ENCODE measurements at places on chromosomes 4 and X.

DNA sequence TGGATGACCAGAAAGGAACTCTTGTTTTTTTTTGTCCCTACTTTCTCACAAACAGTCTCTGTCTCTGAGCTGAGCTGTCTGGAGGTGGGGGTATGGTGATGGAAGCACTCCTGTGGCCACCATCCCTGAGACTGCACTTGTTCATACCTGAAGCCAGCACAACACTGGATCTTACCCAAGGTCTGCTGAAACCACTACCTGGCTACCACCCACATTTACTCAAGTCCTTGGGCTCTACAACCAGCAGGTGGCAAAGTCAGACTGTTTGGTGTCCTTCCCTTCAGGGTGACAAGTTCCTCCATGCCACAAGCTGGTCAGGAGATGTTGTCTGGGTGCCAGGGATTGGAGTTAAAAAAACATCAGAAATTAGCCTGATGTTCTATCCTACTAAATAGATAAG, 89.7 kb downstream of the NEXMIF start:
- DNase-seq: no peak

- no peak for DNase-seq
These were observed 427.9 kb downstream of the SPRY1 start for GRCh38 chr4:123824524-123824923.

DNA sequence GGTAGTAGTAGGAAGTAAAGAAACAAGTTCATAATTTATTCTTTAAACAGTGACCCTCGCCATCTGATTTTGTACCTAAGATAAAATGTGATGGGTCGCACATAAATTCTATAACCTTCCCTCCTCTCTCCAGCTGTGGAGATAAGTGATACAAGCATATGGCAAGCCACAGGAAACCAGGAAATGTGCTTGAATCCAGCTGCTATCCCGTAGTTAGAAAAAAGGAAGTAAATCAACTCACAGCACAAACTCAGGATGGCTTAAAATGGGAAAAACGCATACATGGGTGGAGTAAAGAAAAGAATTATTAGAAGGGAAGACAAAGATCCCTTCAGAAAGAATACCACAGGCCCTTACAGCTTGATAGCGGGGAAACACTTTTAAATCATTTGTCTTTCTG, 78.2 kb downstream of the ZNF827 start:
- DNase-seq: no peak

DNA sequence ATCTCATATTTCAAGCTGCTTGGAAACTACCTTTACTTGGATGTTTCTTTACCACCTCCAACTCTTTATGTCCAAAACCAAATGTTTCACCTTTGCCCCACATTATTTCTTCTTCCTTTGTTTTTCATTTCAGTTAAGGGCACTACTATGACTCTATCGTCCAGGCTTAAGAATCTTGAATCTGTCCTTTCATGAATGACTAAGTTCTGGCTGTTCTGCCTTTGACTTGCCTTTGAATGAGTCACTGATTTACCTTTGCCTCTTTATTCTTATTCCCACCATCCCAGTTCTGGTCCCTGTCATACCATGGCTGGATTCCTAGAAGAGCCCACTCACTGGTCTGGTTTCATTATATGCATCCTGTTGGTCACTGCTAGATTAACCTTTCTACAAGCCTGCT, 30.6 kb upstream of the PLAC1 start:
- no peak for DNase-seq

GRCh38 chr4:128371001-128371777, 83.6 kb upstream of the PGRMC2 start:
- no peak for DNase-seq

GRCh38 chr4:6257247-6258025, 12.2 kb upstream of the WFS1 start:
- DNase-seq: no peak

Data from suprapubic skin (tissue), 4 donors.